ENCODE measurements at places on chromosomes 5 and 9.

DNA sequence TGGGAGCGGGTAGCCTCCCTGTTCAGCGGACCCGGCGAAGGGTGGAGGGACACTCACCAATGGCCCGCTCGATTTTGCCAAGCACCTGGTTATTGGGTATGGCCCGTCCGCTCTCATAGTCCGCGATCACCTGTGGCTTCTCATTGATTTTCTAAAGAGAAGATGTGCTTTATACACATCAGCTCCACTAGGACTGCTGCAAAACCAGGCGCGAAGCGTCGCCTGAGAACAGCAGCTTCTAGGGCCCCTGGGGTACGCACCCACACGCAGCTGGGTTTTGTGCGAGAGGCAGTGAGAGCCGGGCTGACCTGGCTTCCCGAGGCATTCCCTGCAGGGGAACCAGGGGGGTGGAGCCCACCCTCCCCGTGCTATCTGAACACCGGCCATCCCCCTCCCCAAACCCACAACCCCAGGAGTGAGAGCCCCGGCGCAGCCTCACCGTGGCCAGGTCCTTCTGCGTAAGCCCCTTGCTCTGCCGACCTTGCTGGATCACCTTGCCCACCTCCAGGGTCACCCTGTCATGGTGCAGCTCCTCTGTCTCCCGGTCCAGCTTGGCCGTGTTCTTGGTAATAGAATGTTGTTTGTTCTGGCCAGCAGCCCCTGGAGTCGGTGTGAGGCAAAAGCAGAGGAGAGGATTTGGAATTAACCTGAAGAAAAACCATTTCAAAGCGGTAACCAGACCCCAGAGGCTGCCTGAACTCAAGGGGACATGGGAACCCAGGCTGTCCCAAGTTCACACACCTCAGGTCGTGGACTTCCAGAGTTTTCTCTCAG, 3.1 kb downstream of the EDF1 start:
- no peak for DNase-seq

DNA sequence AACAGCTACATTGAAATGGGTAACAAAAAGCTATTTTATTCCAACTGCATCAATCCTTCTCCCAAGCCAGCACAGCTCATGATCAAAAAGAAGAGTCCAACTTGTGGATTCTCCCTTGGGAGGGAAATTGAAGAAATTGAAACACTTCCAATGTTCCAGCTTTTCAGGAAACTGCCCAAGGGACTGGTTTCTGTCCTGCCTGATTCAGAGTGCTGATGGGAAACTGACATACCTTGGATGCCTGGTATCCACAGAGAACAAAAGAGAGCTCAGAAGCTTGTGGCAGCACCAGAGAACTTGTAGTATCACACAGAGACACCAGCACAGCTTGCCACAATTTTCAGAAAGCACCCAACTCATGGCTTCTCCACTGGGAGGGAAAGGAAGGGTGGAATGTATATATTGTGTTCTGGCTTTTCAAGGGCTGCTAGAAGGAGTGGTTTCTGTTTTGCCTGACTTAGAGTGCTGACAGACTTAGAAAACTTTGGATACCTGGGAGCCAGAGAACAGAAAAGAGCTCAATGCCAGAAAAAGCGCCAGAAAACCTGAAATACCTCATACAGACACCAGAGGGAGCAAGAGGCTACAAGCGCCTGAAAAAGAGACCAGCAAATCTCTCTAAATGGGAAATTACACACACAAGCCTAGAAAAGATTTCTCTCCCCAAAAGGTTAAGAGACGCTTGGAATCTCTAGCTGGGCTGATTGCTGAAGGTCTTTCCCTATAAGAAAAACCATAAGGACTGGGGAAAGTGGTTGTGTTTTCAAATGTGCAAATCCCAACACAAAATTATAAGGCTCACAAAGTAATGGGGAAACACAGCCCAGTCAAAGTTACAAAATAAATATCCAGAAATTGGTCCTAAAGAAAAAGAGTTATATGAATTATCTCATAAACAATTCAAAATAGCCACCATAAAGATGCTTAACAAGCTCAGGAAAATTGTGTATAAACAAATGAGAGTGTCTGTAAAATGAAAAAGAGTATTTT, 178.8 kb downstream of the SPOCK1 start:
- DNase-seq: peak; percentile 2

DNA sequence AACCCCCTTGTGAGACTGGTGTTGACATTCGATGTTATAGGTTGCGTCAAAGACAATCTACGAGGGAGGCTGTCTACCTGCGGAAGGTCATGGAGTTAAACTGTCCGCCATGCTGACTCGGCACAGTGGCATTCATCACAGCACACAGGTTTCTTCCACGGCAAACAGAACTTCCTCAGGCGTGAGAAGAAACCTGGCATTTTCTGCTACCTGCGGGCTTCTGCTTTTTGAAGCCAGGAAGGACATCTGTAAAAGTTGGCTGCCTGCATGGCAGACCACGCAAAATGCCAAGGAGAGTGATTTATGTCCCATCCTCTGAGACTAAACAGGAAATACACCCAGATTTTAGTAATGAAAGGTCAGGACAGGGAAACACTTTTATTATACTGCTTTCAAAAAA, 809.8 kb upstream of the NUDT12 start:
- no peak for DNase-seq

- DNase-seq: no peak
These were observed 1647.4 kb upstream of the C9orf72 start for GRCh38 chr9:29220596-29221251.

DNA sequence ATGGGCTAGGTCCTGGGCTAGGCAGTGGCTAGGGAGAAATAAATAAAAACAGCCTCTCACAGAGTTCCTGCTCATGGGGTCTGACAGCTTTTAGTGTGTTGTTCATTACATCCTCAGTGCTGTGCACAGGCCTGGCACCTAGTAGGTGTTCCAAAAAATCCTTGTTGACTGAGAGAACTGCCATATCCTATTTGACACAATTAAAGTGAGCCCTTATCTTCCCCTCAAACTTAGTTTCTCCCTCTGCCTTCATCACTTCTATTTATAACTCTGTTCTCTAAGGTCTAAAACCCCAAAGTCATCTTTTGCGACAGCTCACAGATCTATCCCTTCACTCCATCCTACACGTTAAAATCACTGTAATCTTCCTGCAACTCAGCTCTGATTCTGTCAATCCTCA, 549.1 kb upstream of the DAP start:
- no peak for DNase-seq

DNA sequence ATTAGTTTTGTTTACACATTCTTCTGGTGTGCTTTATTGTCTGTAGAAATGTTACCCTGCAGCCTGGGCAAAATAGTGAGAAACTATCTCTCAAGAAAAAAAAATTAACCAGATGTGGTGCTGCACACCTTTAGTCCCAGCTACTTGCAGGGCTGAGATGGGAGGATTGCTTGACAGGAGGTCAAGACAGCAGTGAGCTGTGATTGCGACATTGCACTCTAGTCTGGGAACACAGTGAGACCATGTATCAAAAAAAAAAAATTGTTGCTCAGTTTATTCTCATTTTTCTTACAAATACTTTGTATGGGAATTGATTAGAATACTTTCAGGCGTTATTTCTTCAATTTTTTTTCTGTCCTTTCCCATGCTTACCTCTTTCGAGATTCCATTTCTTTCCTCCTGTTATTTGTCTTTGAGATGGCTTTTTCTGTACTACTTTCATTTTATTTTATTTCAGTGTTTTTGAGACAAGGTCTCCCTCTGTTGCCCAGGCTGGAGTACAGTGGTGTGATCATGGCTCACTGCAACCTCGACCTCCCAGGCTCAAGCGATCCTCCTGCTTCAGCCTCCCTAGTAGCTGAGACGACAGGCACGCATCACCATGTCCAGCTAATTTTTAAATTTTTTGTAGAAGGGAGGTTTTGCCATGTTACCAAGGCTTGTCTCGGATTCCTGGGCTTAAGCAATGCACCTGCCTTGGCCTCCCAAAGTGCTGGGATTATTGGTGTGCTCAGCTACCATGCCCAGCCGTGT, 24.9 kb downstream of the TENT2 start:
- DNase-seq: no peak

DNA sequence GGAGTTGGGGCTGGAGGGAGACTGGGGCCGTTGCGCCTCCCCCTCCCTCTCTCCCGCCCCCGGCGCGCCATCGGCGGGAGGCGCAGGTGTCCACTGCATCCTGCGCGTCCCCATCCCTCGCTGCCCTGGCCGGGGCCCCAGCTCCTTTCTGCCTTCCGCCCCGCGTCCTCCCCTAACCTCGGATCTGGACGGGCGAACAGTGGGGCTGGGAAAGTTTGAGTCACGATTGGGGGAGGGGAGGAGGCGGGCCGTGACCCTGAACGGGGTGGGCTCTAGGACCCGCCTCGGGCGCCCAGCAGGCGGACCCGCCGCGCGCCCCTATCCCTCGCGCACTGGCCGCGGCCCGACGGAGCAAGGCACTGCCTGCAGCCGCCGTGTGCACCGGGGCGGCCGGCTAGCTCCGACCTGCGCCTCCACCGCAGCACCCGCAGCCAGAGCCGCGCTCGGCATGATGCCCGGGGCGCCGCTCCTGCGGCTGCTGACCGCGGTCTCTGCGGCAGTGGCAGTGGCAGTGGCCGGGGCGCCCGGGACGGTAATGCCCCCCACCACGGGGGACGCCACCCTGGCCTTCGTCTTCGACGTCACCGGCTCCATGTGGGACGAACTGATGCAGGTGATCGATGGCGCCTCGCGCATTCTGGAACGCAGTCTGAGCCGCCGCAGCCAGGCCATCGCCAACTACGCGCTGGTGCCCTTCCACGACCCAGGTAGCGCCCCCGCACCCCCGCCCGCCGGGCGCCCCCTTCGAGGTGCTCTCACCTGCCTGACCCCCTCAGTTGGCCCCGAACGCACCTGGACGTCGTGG, at the start of gene HMCN2:
Gene HMCN2, plus strand, starts transcription at position 330 of the 805 bp plus-strand sequence. Its CDS starts 119 bp downstream, at position 449.
- no peak for DNase-seq
